Panc1 (cell line): ENCODE measurements at places on chromosomes 1 and 21.

DNA sequence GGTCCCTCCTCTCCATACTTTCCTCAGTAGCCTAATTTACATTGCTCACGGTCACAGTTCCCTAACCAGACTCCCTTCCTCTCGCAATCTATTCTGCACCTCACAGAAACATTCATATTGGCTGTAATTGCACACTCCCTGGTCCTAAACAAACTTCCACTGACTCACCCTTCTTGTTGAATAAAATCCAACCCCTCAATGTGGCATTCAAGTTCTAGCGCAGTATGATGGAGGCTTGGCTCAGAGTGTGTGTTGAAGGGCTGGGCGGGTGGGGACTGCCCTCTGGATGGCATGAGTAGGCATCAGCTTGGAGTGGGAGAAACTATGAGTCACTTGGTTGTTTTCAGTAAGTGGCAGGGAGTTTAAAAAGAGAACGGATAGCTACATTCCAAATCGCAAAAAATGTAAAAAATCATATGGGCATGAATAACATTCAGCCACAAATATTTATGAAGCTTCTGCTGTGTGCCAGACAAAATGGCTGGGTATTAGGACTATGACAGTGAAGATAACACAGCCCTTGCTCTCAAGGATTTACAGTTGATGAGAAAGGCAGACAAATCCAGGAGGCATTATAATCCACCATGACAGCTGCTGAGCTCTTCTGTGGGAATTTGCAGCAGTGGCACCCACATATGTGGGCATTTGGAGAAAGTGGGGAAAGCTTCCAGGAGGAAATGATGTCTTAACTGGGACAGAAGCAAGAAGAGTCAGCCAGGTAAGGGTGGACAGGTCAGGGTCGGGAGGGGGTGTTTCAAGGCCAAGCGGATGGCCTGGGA is 42.2 kb upstream of the LYST start:
- no peak for DNase-seq

GRCh38 chr1:177596485-177596884 is 373.4 kb downstream of the SEC16B start:
- no peak for DNase-seq

DNA sequence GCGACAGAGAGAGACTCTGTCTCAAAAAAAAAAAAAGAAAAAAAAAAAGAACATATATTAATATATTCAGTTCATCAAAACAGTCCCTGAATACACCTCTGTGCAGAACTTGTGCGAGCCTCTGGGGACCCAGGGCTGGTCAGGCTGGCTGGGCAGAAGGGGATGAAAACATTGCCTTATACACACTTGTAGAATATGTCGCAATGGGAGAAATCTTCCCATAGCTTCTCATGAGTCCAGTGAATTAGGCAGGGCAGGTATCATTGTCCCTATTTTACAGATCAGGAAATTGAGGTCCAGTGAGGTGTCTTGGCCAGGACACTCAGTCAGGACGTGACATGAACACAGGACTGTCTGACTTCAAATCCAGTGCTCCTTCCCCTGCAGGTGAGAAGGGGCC is 12.6 kb upstream of the WNT4 start:
- DNase-seq: no peak

GRCh38 chr1:117622726-117623125 is 16.9 kb downstream of the TENT5C start:
- DNase-seq: no peak

- no peak for DNase-seq
Observed at GRCh38 chr1:24828183-24828886, 83.1 kb downstream of the CLIC4 start.

GRCh38 chr1:205275916-205276688 is 45.4 kb downstream of the NUAK2 start:
- DNase-seq: no peak

GRCh38 chr1:3014050-3014440 is 7.2 kb upstream of the ACTRT2 start:
- no peak for DNase-seq
